ENCODE measurements at places on chromosomes 3 and 15. TPM values are rescaled to one million over a fixed set of nuclear protein-coding genes. Genes with fewer than 3 reads are reported as not detected.

Gene SPTSSB
- total RNA-seq, result 14.1 TPM

Gene NANOGP8
- 2.1 TPM for total RNA-seq

DNA sequence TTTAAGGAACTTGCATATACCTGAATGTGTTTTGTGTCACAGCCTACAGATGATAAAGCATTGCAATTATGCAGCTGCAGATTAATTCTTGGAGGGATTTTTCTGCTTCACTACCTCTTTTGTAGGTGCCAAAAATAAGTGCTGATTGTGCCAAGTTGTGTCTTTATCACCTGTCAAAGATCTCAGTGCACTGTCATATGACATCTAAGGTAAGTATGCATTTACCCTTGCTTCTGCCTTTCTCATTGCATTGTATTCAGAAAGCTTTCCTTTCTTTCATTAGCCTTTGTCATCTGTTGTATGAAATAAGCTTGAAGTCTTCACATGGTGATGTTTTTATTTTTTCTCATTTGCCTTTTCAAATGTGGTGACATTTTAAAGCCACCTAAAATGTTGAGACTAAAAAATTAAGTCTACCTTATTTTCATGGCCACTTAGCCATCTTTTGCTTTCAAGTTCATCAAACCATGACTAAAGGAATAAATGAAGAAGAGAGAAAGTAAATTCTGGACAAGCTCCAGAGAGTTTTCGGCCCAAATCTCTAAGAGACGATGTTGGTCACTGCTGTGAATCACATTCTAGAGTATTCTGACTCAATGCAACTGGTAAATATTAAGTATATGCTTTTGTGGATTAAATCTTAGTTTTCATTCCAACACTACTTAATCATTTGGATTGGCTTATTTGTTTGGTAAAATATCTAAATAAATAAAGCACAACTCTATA is 381.8 kb upstream of the EPHA3 start:
- no peaks in the 10 kb centered on the region for H3K27me3 ChIP-seq
- DNase-seq, result no peak
- no peak overlapping the region for H3K4me3 ChIP-seq

Gene CPLX3
- 0.09 TPM for total RNA-seq

Gene CFAP91
- total RNA-seq, result 2.2 TPM

DNA sequence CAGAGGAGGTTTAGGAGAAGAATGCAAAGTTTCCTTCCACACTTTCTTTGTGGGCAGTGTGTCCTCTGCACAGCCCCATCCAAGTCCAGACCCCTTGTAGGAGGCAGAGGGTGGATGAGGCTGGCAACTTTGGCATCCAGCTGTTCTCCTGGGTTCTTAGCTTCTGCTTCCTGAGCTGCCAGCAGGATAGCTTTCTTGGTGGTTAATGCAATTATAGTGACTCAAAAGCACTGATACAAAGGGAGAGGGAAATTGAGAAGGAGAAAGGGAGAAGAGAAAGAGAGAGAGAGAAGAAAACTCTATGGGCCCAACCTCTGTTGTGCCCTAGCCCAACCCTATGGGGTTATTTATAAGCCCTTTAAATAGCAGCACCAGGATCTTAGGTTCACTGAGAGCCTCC is 4.5 kb upstream of the TNFAIP8L3 start:
- H3K27me3 ChIP-seq, result peaks cover 38% of the 10 kb centered on the region
- H3K27ac ChIP-seq, result no peak overlapping the region
- H3K36me3 ChIP-seq, result no peaks in the 10 kb centered on the region
- no peaks in the 10 kb centered on the region for H3K4me1 ChIP-seq
- DNase-seq, result no peak

DNA sequence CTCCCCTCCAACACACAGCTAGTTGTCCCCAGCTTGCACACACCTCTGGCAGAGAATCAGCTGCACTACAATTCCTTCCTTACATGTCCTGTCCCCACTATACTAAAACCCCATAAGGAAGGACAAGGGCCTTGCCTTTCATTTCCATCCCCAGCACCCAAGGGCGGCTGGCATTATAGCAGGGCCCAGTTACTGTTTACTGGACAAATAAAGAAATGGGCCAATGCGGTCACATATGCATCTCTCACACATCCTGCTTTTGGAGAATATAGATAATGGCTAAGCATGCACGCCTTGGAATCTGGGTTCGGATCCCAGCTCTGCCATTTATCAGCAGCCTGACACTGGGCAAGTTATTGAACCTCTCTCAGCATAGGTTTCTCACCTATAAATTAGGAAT is 99.1 kb downstream of the DAPK2 start:
- H3K27me3 ChIP-seq, result no peaks in the 10 kb centered on the region
- no peak for DNase-seq
- H3K36me3 ChIP-seq, result no peaks in the 10 kb centered on the region
- peaks cover 2% of the 10 kb centered on the region for H3K4me1 ChIP-seq
- no peak overlapping the region for H3K4me3 ChIP-seq

Gene GHSR
- not detected for total RNA-seq

- no peak for DNase-seq
- H3K27ac ChIP-seq, result no peak overlapping the region
- no peaks in the 10 kb centered on the region for H3K4me1 ChIP-seq
- H3K36me3 ChIP-seq, result no peaks in the 10 kb centered on the region
- H3K27me3 ChIP-seq, result no peaks in the 10 kb centered on the region
Observed at GRCh38 chr3:167481164-167481563, 7.3 kb upstream of the SERPINI2 start.

Data from WTC11 (cell line).